ENCODE measurements at places on chromosomes 12 and 14.

DNA sequence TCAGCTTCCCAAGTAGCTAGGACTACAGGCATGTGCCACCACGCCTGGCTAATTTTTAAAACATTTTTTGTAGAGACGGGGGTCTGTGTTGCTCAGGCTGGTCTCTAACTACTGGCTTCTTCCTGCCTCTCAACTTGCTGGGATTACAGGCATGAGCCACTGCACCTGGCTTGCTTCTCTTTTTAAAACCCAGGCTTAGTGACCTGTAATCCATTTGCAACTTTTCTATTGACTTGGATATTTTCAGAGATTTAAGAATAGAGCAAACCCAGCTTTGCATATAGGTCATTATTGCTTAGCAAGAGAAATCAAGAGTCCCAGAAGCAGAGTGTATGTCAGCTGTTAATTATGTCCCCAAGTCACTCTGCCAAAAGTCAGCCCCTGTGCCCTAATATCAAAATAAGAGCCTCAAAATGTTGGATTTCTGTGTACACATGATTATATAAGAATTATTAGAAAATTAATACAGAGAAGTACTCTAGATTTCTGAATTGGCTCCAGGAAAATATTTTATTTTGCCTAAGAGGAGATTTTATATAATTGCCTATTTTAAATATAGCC is 24.9 kb downstream of the TCP11L2 start:
- no peak for DNase-seq

GRCh38 chr12:9870286-9870866 is 1.2 kb upstream of the CLEC2B start:
- no peak for DNase-seq

- DNase-seq: no peak
These were observed 292.4 kb downstream of the SYT1 start for GRCh38 chr12:79156846-79157463.

GRCh38 chr12:42982828-42983227 is 393.3 kb upstream of the PRICKLE1 start:
- DNase-seq: no peak

GRCh38 chr12:132804426-132804861 is 24.2 kb downstream of the GOLGA3 start:
- DNase-seq: no peak

All from stimulated activated CD4-positive, alpha-beta T cell treated with anti-CD3 and anti-CD28 coated beads, TNF-alpha, amount 100 ng/mL, for 1 hour (primary cell).